ENCODE measurements at places on chromosomes 12 and 14.

DNA sequence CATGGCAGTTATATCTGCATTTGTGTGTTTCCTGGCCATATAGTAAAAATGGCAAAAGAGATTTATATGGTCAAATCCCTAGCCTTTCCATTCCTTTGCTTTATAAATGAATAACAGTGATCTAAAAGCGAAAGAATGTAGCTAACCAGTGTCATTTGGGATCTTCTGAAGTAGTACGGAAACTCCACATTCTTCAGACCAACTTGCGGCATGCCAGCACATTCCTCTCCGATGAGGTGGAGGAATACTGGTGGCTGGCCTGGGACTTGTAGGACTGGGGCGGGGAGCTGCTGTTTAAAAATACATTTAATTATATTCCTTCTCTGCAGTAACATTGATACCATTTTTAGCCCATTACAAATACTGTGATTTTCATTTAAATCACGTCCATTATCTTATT, 85.3 kb downstream of the SAMD4A start:
- no peak for DNase-seq

DNA sequence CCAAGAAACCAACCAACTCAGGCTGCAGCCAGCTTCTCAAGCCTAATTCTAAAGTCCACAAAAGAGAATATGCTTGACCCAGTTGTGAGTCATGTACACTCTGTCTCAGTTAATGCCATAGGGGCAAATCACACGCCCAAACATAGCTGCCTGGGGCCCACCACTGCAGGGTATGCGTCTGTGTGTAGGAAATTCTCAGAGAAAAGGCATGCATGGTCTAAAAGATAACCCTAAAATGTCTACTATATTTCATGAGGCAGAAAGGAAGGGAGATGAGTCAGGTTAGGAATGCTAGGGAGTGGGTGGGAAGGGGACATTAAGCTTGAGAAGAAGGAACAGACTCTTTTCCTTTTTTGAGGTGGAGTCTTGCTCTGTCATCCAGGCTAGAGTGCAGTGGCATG, 22.3 kb upstream of the SPTLC2 start:
- no peak for DNase-seq

DNA sequence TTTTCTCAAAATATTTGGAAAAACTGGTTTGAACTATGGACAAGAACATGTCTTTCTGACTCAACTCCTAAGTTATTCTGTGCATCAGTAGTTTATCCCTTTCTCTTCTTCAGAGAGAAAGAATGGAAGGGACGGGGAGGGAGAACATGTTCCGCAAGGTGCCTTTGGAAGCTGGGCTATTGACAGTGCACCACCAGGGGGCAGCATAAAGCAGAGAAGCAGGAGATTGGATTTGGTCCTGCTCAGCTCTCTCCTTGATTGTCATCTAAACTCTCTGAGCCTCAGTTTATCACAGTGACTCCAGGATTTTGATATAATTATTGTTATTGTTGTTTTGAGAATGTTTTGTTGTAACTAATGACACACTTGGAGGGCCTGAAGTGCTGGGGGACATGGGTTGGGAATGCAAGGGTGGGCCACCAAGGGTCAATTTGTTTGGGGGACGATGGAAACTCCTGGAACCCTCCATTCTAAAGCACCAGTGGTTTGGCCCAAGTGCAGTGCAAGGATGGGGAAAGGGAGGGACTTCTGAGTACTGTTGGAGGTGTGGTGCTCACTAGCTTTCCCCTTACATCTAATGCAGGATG, 45.3 kb upstream of the ANO6 start:
- DNase-seq, result peak; percentile 55

- DNase-seq, result no peak
These were observed 25.2 kb downstream of the KRT8 start for GRCh38 chr12:52879394-52880351.

DNA sequence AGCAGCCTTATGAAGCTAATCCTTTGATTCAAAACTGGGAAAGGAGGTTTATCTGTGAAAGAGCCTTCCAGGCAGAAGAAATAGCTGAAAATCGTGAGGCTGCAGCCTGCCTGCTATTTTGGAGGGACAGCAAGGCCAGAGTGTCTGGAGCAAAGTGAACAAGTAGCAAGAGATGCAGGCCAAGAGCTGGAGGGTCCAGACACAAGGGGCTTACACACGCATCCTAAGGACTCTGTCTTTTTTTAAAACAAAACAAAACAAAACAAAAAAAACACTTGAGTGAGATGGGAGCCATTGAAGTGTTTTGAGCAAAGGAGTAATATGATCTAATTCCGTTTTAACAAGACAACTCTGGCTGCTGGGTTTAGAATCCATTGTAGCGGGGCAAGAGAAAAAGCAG, 76.4 kb upstream of the BCAT1 start:
- no peak for DNase-seq

DNA sequence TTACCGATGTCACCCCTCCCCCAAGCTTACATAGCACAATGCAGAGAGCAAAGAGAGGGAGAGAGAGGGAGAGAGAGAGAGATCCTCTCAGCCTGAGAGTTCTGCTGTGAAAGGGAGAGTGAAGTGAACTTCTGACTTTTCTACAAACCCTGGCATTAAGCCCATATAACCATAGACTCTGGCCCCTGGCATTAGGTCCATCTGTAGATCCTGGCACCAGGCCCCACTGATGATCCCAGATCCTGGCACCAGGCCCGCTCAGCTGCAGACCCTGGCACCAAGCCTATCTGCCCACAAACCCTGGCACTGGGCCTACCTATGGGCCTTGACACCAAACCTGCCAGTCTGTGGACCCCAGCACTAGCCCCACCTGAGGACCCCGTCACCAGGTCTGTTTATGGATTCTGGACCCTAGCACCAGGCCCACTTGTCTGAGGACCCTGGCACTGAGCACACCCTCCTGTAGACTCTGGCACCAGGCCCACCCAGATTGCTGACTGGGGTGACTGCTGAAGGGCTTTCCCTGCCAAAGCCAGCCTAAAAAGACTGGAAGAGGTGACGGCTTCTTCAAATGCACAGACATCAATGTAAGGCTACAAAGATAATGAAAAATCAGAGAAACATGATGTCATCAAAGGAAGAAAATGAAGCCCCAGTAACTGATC, 14.5 kb upstream of the KRT83 start:
- DNase-seq, result no peak

DNA sequence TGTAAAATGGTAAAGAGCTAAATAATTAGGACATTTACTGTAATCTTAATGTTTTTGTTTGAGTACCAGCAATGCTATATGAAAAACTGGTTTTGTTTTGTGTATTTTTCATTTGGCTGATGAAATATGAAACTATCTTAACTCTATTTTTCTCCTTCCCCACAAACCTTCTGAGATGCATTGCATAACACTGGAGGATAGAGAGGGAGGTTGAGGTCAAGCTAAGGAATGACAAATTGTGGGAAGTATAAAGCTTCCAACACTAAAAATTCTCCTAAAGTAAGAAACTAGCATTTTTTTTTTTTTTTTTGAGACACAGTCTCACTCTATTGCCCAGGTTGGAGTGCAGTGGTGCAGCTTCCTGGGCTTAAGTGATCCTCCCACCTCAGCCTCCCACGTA, 31.5 kb upstream of the SRP54 start:
- DNase-seq, result no peak

- no peak for DNase-seq
These were observed 73.8 kb downstream of the RASSF8 start for GRCh38 chr12:26032290-26032689.

DNA sequence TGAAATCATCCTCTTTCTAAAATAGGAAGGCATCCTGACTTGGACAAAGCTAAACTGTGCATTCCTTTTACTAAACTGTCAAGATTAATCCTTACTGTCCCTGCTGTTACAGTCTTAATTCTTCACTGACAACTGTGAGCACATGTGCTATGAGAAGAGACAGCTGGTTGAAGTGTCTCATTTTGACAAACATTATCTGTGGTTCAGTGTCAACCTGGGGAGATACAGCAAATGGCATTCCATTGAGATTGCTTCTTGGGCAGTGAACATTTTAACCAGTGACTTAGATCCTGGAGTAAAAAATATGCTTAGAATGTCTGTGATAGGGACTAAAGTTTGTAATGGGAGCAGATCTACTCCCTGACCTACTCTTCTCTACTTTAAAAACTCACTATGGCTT, 552.6 kb upstream of the ATP2B1 start:
- DNase-seq, result no peak

GRCh38 chr12:50597200-50598195, 92.7 kb downstream of the DIP2B start:
- DNase-seq, result peak; percentile 11

GRCh38 chr12:125755512-125755911, 690.3 kb downstream of the AACS start:
- no peak for DNase-seq

DNA sequence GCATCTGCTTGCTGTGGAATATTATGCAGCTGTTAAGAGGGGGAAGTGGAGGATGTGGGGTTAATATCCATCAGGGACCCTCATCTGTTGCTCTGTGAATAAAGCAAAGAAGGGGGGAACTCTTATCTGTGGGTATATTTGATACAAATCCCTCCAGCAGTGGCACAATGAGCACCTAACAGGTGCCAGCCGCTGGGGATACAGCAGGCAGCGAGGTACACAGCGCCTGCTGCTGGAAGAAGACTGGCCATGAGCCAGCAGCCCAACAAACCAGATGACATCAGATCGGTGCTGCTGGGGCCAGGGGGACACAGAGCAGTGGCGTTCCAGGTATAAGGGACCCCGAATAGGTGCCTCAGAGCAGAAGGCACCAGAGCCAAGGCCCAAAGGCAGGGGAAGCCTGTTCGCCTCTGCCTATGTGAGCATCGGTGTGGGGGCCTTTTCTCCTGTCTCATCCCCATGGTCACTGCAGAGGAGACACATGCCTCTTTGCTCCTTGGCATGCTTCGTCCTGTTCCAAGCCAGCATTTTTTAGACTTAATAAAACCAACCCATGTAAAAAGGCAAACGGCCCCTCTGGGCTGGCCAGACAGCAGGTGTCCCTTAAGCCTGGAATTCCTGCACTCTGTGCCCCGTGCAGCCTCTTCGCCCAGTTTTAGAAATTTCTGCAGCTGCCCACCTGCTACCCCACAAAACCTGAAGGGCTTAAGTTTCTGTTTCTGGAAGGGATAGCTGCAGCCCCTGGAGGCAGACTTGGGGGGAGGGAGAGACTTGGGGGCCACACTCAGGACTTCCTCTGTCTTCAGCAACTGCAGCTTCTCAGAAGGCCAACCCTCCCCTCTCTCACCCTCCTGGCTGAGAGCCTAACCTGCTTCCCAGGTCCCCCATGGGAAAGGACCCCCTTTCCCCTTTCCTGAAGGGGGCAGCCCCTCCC, 1.6 kb upstream of the CKB start:
- DNase-seq, result no peak

DNA sequence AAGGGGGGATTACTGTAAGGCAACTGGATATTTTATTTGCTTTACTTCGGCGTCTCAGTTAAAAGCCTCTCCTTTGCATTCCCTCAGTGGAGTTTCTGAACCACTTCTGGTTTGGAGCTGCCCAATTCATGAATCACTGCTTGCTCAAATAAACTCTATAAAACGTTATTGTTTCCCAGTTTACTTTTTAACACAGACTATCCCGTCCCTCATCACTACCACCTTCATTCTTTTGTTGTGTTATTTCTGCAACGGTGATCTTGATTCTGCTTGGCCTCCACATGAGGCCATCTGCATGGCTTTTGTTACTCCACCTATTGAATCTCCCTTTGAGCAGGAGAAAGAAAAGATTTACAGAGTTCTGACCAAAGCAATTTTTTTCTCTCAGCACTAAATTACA, 104.0 kb upstream of the PLEKHA5 start:
- DNase-seq, result no peak

GRCh38 chr12:94640134-94640928, 10.0 kb downstream of the TMCC3 start:
- DNase-seq, result no peak

DNA sequence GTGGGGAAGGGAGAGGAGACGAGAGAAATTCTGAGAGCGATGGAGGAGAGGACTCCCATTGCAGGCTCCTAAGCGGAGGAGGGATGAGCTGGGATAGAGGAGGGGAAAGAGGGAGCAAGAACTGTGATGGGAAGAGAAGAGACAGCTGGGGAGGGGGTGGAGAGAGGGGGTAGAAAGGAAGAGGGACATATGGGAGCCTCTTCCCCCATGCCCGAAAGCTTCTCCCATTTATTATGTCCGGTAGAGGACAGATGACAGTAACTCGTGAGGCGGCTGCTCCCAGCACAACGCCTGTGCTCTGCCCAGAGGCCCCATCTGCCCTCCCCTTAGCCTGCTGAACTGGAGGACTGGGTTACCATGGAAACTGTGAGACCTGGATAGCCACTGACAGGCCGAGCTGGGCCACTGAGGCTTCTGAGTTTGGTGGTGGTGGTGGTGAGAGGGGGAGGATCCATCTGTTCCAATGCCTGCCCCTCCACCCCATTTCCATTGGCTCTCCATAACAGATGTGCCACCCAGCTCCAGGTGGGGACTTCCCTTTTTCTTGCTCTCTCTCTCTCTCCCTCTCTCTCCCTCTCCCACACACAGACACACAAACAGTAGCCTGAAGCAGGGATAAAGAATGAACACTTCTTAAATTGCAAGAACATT, 8.3 kb downstream of the CPNE6 start:
- peak; percentile 82 for DNase-seq

GRCh38 chr14:59407246-59408010, 57.8 kb downstream of the GPR135 start:
- no peak for DNase-seq

DNA sequence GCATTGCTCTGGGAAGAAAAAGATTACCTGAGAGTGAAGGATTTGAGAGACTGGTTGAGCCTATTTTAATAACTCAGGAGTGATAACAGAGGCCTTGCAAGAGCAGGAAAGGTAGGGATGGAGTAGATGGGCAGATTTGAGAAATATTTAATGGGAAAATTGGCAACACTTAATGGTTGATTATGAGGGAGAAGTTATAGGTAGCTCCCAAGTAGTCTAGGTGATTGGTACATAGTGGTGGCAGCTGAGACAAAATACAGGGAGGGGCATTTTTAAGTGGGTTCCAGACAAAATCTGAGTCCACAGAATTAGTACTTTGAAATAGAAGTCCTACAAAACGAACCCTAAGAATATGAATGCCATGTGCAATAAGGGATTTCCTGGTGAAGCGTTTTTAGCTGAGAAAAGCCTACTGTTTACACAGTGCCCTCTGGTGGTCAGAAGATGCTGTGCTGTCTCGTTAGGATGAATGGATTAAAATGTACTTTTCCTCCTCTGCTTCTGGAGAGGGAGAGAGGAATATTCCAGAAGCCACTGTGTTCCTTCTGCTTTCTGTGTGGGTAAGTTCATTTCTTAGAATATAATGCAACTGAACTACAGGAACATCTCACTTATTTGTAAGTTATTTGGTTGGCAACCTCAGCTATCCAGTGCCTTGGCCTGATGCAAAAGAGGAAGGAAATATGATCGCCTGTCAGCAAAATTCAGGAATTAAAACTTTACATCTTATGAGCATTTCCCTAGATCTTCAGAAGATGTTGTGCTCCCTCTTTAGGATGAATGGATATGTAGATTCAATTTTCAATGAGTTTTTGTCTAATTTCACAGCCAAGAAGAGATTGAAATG, 6.5 kb downstream of the ZBTB1 start:
- peak; percentile 52 for DNase-seq

DNA sequence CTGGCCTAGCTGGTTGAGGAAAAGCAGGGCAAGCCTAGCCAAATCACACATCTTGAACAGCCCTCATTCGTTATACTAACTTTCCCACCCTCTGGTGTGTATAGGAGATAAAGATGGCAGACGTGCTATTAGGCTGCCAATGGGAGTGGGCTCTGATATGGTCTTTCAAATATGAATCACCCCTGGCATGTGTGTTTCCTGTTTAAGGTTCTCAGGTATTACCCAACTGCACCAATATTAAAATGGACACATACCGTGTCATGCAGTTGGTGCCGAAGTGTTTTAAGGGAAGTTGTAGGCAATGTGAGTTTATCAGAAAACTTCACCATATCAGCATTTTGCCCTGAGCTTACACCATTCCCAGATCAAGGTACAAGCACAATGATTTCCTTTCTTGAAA, 33.4 kb downstream of the CHST11 start:
- DNase-seq, result peak; percentile 59

All from hematopoietic multipotent progenitor cell (in vitro differentiated cells).